ENCODE measurements at places on chromosomes 11 and 22.

DNA sequence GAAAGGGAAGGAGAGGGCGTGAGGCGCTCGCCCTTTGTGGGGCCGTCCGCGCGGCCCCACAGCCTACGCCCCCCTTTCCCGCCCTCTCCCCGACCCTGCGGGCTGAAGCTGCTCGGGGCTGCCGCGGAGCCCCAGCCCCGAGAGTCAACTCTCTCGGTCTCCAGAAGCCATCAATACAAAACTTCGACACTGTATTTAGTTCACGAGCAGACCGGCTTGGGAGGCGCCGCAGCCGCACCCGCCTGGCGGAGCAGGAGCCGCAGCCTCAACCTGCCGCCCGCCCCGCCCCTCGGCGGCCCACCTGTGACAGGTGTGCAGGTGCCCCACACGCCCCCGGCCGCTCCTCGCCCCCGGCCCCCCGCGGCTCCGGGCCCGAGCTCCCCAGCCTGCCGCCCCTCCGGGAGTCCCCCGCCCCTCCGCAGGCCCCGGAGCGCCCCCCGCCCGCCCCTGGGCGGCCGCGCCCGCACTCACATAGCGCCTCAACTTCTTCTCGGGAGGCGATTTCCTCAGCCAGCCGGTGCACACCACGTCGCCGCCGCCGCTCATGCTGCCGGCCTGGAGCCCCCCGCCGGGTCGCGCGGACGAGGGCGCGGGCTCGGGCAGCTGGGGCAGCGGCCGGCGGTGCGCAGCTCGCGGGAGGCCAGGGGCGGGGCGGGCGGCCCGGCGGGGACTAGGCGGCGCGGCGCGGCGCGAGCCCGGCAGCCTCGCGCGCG is at the start of gene GAB2:
TSS of gene GAB2 (minus strand) at position 646 of the 713 bp plus-strand sequence. CDS start at position 546, 100 bp downstream.
- DNase-seq, result no peak

GRCh38 chr11:62512961-62513360 is 33.6 kb downstream of the AHNAK start:
- DNase-seq, result no peak

DNA sequence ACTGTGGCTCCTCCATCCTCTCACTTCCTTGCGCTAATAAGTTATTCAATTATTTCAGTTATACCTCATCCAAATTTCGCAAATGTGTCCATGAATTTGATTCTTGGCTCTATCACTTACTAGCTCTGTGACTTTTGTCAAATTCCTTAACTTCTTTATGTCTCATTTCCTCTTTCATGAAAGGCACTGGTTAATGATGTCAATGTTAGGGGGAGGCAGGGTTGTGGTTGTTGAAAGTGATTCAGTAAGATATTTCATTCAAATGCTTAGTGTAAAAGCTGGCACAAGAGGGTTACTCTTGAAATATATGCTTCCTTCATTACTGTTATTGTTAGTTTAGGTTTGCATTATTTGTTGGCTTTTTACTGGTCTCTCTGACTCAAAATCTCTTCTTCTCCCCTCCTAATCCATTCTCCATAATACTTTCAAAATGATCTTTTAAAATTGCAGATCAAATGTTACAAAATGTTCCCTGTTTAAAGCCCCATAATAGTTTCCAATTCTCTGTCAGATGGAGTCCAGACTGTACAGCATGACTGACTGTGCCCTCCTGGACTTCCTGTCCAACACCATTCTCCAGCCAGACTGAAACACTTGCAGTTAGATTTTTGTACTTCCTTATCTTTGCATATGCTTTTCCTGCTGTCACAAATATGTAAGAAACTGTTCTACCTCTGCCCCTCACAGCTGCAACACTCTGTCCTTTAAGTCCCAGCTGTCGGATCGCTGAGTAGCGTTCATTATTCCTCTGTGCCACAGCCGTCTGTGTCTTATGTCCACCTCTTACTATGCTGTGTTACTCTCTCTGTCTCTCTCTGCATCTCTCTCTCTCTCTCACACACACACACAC is 510.6 kb upstream of the RAG2 start:
- no peak for DNase-seq

DNA sequence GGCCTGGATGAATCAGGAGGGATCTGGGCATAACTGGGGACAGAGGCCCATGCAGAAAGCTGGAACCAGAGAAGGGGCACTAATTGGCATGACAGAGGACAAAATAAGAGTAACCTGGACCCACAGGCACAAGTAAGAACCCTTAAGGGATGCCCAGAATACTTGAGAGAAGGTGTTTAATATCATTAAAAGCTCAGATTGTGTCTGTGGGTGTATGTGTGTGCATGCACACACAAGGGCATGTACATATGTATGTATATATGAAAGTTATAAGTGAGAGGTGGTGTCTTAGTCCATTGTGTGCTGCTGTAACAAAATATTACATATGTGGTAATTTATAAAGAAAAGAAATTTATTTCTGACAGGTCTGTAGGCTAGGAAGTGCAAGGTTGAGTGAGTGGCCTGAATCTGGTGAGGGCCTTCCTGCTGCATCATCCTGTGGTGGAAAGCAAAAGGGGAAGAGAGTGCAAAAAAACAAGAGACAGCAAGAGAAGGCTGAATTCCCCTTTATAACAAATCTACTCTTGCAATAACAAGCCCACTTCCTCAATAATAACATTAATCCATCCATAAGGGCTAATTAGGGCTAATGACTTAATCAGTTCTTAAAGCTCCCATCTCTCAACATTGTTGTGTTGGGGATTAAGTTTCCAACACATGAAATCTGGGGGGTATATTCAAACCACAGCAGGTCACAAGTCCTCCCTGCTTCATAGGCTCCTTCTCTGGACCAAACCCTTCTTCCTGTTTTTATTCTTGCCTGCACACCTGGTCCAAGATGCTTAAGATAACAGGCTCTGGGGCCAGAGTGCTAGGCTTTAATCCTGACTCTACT is 68.3 kb upstream of the POU2AF2 start:
- no peak for DNase-seq

- no peak for DNase-seq
Measured at GRCh38 chr22:39999144-39999757, 4.5 kb downstream of the FAM83F start.

GRCh38 chr22:20781272-20781990 is 7.5 kb downstream of the SERPIND1 start:
- DNase-seq, result no peak

GRCh38 chr11:117175104-117175503 is 3.4 kb upstream of the SIDT2 start:
- DNase-seq, result no peak

- DNase-seq, result no peak
Measured at GRCh38 chr22:42683578-42684283, 34.5 kb upstream of the CYB5R3 start.

DNA sequence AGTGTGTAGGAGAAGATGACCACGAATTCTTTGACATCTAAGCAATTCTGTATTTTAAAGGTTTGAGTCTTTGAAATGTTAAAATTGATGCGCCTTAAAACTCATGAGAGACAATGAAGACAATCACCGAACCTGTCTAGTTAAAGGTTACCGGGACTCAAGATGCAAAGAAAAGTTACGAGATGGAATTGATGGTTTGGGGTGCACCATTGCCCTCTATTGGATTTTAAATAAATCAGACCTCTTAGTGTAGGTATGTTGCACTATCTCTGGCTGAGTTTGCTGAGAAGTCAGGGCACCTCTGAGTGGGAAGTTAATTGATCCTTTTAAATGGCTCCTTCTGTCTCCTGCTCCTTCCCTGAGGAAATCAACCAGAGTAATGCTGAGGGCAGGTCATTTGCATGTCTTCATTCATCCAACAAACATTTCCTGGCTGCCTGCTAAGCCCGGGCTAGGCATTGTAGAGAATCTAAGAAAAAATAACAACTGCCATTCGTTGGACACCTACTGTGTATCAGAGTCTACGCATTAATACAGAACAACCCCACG is 19.4 kb upstream of the TMA7B start:
- no peak for DNase-seq

DNA sequence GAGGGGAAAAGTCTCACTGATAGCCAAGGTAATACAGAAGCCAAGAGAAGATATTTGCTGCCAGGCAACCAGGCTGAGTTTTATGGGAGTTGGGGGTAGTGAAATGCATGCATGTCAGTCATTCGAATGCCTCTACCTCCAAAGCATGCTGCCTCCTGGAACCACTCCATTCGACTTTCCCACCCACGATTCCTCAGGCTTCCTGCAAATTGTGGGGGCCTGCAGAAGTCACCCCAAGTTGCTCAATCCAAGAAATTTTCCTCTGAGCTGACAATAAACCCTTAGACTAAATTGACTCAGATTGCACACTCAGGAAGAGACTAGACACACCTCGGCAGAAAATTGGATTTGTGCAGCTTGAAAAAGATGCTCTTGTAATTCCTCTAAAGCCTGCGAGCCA is 73.6 kb upstream of the GRK3 start:
- DNase-seq, result no peak

- DNase-seq, result peak; percentile 20
Measured at GRCh38 chr11:10366568-10367331, 61.9 kb downstream of the ADM start.

- DNase-seq, result no peak
Measured at GRCh38 chr11:129700701-129701100, 114.9 kb upstream of the TMEM45B start.

GRCh38 chr11:95688015-95688414 is 101.6 kb downstream of the FAM76B start:
- DNase-seq, result no peak

- DNase-seq, result no peak
Measured at GRCh38 chr11:45158210-45158731, 11.8 kb downstream of the PRDM11 start.

- no peak for DNase-seq
Measured at GRCh38 chr22:17119481-17120202, 1.5 kb downstream of the TMEM121B start.

DNA sequence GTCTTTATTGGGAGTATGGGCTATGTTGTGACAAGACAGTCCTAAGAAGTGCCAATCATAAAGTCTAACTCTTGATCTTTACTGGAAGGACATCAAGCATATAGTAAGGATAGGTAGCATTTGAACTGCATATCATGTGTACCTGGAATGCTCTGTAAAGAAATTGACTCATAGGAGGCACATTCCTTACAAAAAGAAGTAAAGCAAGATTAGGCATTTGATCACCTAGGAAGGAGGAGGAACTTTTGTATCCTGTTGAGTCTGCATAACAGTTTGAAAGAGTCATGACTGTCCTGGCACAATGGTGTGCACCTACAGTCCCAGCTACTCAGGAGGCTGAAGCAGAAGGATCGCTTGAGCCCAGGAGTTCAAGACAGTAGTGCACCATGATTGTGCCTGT is 42.2 kb upstream of the DNAJB7 start:
- no peak for DNase-seq

GRCh38 chr11:110513259-110513801 is 83.6 kb downstream of the FDX1 start:
- DNase-seq, result no peak

GRCh38 chr11:64759722-64760719 is at the start of gene PYGM:
Gene PYGM (minus strand): TSS chr11:64759974. CDS start chr11:64759898, 76 bp downstream.
- no peak for DNase-seq

DNA sequence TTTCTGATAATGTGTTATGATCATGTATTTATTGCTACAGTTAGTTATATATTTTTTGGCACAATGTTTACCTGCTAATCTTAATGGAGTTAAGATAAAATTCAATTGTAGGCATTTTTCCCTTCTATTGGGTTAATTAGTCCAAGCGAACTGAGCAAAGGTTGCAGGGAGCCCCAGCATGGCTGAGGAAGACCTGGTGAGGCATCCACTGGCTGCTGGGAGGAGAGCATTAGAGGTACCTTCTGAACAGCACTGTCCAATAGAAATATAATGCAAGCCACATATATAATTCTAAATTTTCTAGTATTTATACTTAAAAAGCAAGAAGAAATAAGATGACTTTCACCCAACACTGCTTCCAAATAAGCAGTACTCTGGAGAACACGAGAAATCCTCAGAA is 689 bp upstream of the TMEM126A start:
- DNase-seq, result no peak

DNA sequence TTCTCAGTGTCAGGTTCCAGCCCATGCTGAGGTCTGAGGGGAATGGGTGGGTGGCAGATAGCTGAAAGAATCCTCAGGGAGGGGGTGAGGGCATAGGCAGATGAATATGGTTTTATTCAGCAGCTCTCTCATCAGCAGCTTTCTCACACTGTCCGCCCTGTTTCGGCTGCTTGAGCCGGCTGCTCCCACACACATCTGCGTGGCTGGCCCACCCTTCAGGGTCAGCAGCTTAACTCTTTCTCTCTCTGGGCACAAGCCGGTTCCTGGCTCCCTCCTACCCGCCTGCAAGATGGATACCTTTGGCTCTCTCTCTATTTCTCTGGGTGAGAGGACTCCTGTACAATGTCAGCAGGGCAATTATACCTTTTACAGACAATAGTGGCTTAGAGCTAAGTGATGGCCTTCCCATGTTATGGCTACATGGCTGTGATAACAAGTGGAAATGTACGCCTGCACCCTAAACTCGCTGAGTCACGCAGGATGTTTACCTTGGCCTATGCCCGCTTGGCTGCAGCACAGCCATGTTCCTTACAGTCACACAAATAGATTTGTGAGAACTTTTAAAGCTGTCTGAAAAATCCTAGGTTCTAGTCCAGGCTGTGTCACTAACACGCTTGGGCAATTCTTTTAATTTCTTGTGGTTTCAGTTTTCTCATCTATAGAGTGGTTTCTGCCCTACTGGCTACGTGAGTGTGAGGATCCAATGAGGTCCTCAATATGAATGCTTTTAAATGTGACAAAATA is 4.1 kb downstream of the MMP20 start:
- DNase-seq, result no peak

- DNase-seq, result no peak
Measured at GRCh38 chr11:87639753-87640364, 535.4 kb downstream of the RAB38 start.

- DNase-seq, result no peak
Measured at GRCh38 chr11:58963551-58964104, 24.3 kb downstream of the GLYATL1 start.

DNA sequence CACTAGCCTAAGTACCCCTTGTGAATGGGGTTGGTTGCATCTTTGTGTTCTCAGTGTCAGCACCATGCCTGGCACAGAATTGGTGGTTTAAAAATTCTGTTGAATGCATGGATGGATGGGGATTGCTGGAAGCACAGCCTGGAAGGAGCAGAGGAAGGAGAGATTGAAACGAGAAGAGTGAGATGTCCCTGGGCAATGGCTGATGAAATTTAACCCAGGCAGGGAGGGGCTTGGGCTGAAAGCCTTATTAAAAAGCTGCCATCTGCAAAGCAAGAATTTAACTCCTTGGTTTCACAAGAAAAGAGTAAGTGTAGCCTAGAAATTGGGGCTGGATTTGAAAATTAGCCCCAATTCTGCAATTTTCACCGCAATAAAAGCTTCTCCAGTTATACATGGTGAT is 126.7 kb downstream of the TEAD1 start:
- no peak for DNase-seq

- DNase-seq, result no peak
Measured at GRCh38 chr22:43008921-43009320, 6.0 kb downstream of the PACSIN2 start.

GRCh38 chr22:42673898-42674401 is 24.8 kb upstream of the CYB5R3 start:
- DNase-seq, result no peak

Measured in NCI-H2081 treated with DMSO at 0.1 percent for 48 hours (cell line).